Bronchial smooth muscle cell (primary cell): ENCODE measurements at places on chromosomes 5 and 9. TPM values are rescaled to one million over a fixed set of nuclear protein-coding genes. Genes with fewer than 3 reads are reported as not detected.

PCDHB13 gene
- total RNA-seq: 0.32 and 0.94 TPM in 2 replicates

HRCT1 gene
- total RNA-seq: 0.16 and 0.17 TPM in 2 replicates

ADRB2 gene
- under 0.01 and 0.32 TPM in 2 replicates for total RNA-seq

TMEM8B gene
- total RNA-seq: 2.4 and 2.7 TPM in 2 replicates

CD14 gene
- 0.32 TPM in 1 of 2 replicates, not detected in the other for total RNA-seq

C7 gene
- 0.26 and 0.79 TPM in 2 replicates for total RNA-seq

MACIR gene
- total RNA-seq: 5.3 and 5.8 TPM in 2 replicates

MYMK gene
- total RNA-seq: not detected in 2 replicates

SPINK6 gene
- total RNA-seq: not detected in 2 replicates

IFT74 gene
- 10.0 and 15.4 TPM in 2 replicates for total RNA-seq

KCNN2 gene
- total RNA-seq: 0.16 TPM in 1 of 2 replicates, not detected in the other

PHF19 gene
- 15.9 and 17.3 TPM in 2 replicates for total RNA-seq

CPLANE1 gene
- total RNA-seq: 11.2 and 12.3 TPM in 2 replicates

SPINK13 gene
- not detected in 2 replicates for total RNA-seq

CORO2A gene
- under 0.01 TPM in 2 replicates for total RNA-seq

SOHLH1 gene
- not detected in 2 replicates for total RNA-seq

GOLGA2 gene
- total RNA-seq: 110 and 123 TPM in 2 replicates

FRMD3 gene
- total RNA-seq: 0.26 and 0.79 TPM in 2 replicates

PDCD1LG2 gene
- total RNA-seq: 1.9 and 2.7 TPM in 2 replicates

OR1L8 gene
- under 0.01 TPM in 1 of 2 replicates, not detected in the other for total RNA-seq

CARTPT gene
- total RNA-seq: not detected in 2 replicates

KCNIP1 gene
- total RNA-seq: not detected in 2 replicates

TAF1L gene
- total RNA-seq: under 0.01 TPM in 2 replicates

CCDC183 gene
- 0.32 and 0.43 TPM in 2 replicates for total RNA-seq

ANKRD33B gene
- 3.6 and 16.1 TPM in 2 replicates for total RNA-seq

TARS1 gene
- total RNA-seq: 138 and 167 TPM in 2 replicates

PCDHA1 gene
- under 0.01 TPM in 2 replicates for total RNA-seq

GLRA1 gene
- total RNA-seq: not detected in 2 replicates

PFN3 gene
- not detected in 2 replicates for total RNA-seq

FRMPD1 gene
- not detected in 2 replicates for total RNA-seq

C9 gene
- 0.16 and 0.17 TPM in 2 replicates for total RNA-seq

GNA14 gene
- total RNA-seq: 0.09 and 0.16 TPM in 2 replicates

ORM2 gene
- not detected in 2 replicates for total RNA-seq

SLC22A5 gene
- total RNA-seq: 5.9 and 6.0 TPM in 2 replicates

CDK7 gene
- total RNA-seq: 34.5 and 70.5 TPM in 2 replicates
